ENCODE measurements at places on chromosomes 2 and 18. TPM values are rescaled to one million over a fixed set of nuclear protein-coding genes. Genes with fewer than 3 reads are reported as not detected.

- no peak for DNase-seq
Observed at GRCh38 chr2:222792001-222792611, 68.7 kb upstream of the ACSL3 start.

GRCh38 chr2:193482557-193482956, 1287.8 kb upstream of the TMEFF2 start:
- DNase-seq, result no peak

GRCh38 chr2:55156984-55157383, 75.1 kb downstream of the CLHC1 start:
- DNase-seq, result no peak

GRCh38 chr2:25744055-25744454, 70.7 kb upstream of the DTNB start:
- DNase-seq, result no peak

- no peak for DNase-seq
Observed at GRCh38 chr2:67899187-67899586, 163.6 kb downstream of the C1D start.

GRCh38 chr2:173164396-173164795, 88.8 kb downstream of the MAP3K20 start:
- DNase-seq, result no peak

- no peak for DNase-seq
Observed at GRCh38 chr18:12625241-12625640, 32.7 kb downstream of the SPIRE1 start.

DNA sequence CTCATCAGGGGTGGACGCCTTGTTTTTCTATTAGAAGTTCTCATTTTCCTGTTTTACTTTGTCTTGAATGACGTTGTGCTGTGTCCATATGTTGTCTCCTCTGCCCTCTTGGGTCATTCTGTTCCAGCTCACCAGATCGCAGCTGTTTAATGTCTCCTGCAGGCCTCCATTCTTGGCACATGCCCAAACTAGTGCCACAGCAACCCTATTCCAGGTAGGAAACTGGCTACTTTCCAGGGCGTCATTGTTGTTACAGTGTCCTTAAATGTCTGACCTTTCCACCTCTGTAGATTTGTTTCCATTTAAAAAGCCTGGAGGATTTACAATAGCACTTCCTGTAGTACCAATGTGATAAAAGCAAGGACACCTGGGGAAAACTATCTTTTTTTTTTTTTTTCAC, 500.7 kb downstream of the METTL4 start:
- no peak for DNase-seq

MRO gene
- total RNA-seq, result not detected

DNA sequence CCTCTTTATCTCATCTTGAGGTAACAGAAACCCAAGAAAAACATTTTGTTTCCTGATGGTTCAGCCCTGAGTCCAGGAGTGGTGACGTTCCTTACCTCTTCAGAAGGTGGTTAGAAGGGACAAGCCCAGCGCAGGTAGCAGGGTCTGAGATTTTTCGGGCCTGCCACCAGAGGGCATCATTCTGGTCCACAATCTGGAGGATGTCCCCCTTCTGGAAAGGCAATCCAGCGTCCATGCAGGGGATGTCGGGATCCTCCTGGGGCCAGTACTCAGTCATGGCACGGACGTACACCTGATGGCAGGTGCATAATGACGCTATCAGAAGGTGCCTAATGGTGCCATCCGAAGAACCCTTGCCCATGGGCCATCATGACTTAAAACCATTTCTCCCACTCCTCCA, 17.7 kb downstream of the MPP4 start:
- no peak for DNase-seq

C2orf80 gene
- not detected for total RNA-seq

CSRNP3 gene
- total RNA-seq, result not detected

- DNase-seq, result no peak
Observed at GRCh38 chr18:68623342-68623741, 91.6 kb downstream of the TMX3 start.

DNA sequence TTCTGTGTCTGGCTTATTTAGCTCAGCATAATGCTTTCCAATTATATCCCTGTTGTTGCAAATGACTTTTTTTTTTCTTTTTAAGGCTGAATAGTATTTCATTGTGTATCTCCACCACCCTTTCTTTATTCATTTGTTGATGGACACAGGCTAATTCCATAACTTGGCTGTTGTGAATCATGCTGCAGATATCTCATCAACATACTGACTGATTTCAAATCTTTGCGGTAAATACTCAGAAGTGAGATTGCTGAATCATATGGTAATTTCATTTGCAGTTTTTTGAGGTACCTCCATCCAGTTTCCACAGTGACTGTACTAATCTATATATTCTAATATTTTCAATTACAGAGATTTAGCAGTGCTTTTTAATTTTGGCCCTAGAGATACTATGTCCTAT, 266.2 kb downstream of the TMX3 start:
- no peak for DNase-seq

ANKRD30B gene
- total RNA-seq, result not detected

GRCh38 chr2:146004462-146004861, 1484.5 kb upstream of the ZEB2 start:
- DNase-seq, result no peak

GRCh38 chr2:67210430-67210829, 186.7 kb upstream of the ETAA1 start:
- DNase-seq, result no peak

GRCh38 chr2:48369971-48370370, 160.0 kb upstream of the STON1 start:
- no peak for DNase-seq

DNA sequence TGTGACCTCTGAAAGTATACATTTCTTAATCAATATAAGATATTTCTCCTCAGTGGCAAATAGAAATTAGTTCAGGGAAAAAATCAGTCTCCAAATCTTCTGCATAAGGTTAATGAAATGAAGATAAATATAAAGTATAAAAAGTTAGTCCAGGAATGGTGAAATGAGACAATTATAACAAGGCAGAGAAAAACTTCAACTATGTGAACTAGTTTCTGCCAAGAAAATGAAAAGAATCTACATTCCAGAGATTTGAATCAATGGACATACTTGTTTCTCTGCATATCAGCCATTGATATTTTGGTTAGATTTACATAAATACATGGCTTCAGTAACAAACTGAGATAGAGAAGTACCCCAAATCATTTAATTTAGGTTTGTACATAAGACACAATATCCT, 249.0 kb downstream of the EXOC6B start:
- no peak for DNase-seq

HOXD12 gene
- not detected for total RNA-seq

GRCh38 chr2:202360646-202361045, 15.5 kb upstream of the BMPR2 start:
- no peak for DNase-seq

DNA sequence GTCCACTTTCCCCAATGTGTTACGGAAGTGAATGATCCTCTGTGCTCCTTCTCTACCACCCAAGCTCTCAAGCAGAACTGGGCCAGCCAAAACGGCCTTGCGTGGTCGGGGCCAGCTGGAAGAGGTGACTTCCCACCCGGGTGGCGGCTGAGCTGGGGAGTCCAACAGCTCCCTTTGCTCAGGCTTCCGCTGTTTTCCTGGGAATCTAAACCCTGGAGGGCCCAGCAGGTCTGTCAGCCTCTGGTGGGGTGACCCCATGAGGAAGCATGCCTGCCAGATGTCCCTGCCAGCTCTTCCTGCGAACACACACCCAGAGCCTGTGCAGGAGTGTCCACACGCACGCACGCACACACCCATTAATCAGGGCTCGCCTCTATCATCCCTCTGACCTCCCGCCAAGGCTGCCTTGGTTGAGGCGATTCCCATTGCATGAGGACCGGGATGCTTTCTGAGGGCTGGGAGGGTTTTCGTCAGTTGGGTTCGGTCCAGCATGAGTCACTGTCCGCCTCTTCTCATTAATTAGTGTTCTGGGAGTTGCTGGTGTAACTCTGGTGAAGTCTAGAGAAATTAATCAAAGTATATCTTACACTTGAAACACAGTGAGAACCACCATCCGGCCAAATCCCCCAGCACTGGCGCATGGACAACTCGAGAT, 90.6 kb downstream of the TWIST2 start:
- DNase-seq, result no peak

DNA sequence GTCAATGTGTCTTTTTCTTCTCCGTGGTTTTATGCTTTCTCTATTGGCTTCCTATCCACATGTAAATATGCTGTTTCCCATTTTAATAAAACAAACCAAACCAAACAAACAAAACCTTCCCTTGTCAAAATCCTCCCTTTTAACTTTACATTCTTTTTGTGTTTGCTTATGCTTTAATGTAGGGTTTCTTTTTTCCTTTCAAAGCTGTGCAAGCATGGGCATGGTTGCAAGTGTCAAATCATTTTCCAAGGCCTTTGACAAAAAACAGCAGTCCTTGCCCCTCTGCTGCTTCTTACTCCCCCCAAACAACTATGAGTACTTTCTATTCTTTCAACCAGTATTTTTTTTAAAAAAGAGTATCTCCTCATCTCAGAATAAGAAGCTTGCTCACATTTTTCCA, 66.0 kb upstream of the ACYP2 start:
- no peak for DNase-seq

GRCh38 chr2:80105015-80105640, 199.4 kb downstream of the LRRTM1 start:
- DNase-seq, result no peak

- DNase-seq, result peak; percentile 39
Observed at GRCh38 chr2:71277536-71278103, 50.7 kb upstream of the PAIP2B start.

DNA sequence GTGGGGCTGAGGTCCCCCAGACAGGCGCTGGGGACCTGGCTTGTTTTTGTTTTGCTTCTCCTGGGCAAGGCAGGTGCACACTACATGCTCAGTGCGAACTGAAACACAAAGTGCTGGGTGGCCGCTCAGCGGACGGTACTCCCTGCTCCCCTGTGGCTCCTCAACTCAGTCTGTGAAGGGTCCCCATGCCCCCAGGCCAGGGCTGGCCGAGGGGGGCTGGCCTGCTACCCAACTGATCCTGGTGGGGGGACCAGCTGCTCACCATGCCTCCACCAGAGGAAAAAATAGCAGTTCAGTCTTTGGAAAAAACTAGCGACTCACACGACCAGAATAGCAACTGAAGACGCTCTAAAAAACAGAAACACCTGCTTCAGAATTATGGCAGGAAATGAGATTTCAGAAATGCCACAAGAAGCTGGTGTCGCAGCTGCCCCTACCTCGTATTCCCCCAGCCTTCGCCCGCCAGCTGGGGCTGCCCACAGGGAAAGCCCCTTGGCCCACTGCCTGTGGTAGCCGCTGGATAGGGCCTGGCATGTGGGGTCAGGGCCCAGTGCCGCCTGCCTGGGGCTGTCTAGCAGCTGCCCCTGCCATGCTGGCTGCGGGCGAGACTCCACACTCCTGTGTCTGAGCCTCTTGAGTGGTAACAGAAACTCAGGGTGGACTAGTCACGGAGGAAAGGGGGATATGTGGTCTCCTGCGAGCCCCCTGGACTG, 43.7 kb downstream of the MEX3C start:
- DNase-seq, result peak; percentile 68
